Dermis microvascular lymphatic vessel endothelial cell (primary cell): ENCODE measurements at places on chromosomes 12 and 14. TPM values are rescaled to one million over a fixed set of nuclear protein-coding genes. Genes with fewer than 3 reads are reported as not detected.

Gene MYH7
- total RNA-seq: not detected in 2 replicates

Gene PLEKHD1
- total RNA-seq: under 0.01 and 0.13 TPM in 2 replicates

Gene TMEM117
- total RNA-seq: 4.0 and 7.5 TPM in 2 replicates

Gene OTX2
- total RNA-seq: not detected in 2 replicates

Gene FLVCR2
- 1.6 and 1.8 TPM in 2 replicates for total RNA-seq

Gene DBX2
- total RNA-seq: not detected in 2 replicates

Gene CKB
- 3.0 and 4.0 TPM in 2 replicates for total RNA-seq

Gene OR4K2
- total RNA-seq: not detected in 2 replicates

Gene TESPA1
- total RNA-seq: not detected in 2 replicates

Gene NGB
- total RNA-seq: not detected in 2 replicates

Gene RD3L
- total RNA-seq: not detected in 2 replicates

Gene AQP5
- total RNA-seq: under 0.01 TPM in 1 of 2 replicates, not detected in the other

Gene AICDA
- total RNA-seq: not detected in 2 replicates

Gene ACVR1B
- total RNA-seq: 8.3 and 14.2 TPM in 2 replicates

Gene NFATC4
- 0.76 and 1.0 TPM in 2 replicates for total RNA-seq

Gene NELL2
- total RNA-seq: not detected in 2 replicates

Gene CLEC2A
- total RNA-seq: not detected in 2 replicates

Gene SYNDIG1L
- not detected in 2 replicates for total RNA-seq

Gene GLS2
- total RNA-seq: 0.13 TPM in 2 replicates

Gene ACOT6
- not detected in 2 replicates for total RNA-seq

Gene OR4Q3
- not detected in 2 replicates for total RNA-seq

Gene GSKIP
- 21.6 and 23.3 TPM in 2 replicates for total RNA-seq

Gene GOLT1B
- 18.2 and 28.1 TPM in 2 replicates for total RNA-seq

Gene TEAD4
- 20.8 and 21.9 TPM in 2 replicates for total RNA-seq

Gene PROX2
- total RNA-seq: not detected in 2 replicates

Gene FGFR1OP2
- 60.1 and 68.7 TPM in 2 replicates for total RNA-seq
